ENCODE measurements at places on chromosomes 1 and 21.

DNA sequence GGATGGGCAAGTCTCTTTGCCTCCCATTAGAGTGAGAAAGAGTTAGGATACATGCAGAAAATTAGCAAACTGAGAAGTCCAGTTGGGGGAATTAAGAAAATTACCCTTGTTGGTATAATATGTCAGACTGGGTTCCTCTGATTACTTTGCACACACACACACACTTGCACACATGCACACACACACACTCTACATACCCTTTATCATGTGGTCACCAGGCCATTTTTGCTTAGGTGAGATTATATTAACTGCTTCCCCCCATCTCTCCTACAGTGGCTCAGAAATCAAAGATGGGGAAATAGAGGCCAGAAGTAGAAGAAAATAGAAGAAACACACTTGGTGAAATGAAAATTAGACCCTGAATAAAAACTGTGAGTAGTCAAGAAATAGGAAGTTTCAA, 917 bp upstream of the LIX1L start:
- ATAC-seq: no peak

- ATAC-seq: no peak
Measured at GRCh38 chr1:111857194-111857651, 101.5 kb downstream of the DDX20 start.

DNA sequence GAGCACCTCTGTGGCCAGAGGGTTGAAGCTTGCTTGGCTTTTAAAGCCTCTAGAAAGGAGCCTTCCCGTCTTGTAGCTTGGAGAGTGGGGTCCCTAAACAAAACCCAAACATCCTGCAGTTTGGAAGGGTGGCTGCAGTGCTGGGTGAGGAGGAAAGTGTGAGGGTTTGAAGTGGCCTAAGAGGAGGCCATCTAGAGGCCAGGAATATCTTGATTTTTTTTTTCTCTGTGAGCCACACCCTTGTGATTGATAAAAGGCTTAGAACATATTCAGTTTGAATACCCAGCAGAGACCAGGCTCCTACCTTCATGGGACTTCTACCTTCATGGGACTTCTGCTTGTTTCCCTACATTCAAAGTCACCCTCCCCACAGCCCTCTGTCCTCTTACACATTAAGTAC, 37.3 kb upstream of the PIGV start:
- ATAC-seq: no peak

GRCh38 chr1:225979421-225979820, 19.7 kb downstream of the SDE2 start:
- no peak for ATAC-seq

- ATAC-seq: peak; percentile 62
Measured at GRCh38 chr1:7341145-7341905, 429.8 kb upstream of the VAMP3 start.

DNA sequence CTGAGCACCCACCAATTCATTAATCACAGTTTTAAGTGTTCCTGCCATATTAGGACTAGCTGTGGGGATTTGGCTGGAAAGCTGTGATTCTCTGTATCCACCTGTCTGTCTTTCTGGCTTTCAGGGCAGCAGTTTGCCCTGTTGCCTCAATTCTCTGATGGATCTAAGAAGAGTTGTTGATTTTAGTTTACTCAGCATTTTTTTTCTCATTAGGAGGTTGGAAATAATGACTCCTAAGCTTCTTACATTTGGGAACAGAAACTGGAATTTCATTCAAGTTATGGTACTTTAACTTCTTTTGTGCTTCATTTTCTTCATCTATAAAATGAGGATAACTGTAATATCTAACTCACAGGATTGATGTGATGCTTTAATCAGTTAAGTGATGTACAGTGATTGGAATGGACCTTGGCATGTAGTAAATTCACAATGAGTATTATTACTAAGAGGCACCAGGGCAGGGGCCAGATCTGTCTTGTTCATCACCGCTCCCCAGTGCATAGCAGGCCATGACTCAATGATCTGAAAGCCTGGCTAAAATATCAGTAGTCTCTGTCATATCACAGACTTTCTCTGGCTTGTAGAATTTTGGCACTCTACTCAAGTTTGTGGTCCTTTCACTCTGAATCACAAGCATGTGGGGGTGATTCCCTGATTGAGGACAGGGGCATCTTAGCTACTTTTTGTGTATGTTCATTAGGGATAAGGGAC, 51.4 kb upstream of the GREM2 start:
- ATAC-seq: peak; percentile 91

- no peak for ATAC-seq
Measured at GRCh38 chr1:45037456-45037855, 25.4 kb downstream of the UROD start.

DNA sequence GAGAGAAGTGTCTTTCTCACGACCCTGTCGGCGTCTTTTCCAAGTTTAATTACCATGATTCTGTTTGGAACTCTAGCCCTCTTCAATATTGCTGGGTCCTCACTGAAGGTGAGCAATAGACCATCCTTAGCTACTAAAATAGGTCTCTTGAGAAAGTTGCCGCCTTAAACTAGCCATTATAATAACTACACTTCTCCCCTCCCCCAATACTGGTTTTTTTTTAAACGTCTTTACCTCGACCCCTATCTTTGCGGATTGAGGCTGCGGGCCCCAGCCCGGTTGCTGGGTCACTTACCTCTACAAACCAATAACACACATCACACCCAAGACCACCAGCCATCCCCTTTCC, 672 bp downstream of the ENSA start:
- no peak for ATAC-seq

GRCh38 chr21:37087188-37087587, 14.1 kb downstream of the TTC3 start:
- ATAC-seq: peak; percentile 76

- no peak for ATAC-seq
Measured at GRCh38 chr1:8653878-8654277, 163.6 kb downstream of the RERE start.

- ATAC-seq: no peak
Measured at GRCh38 chr1:212228591-212229119, 56.6 kb upstream of the PPP2R5A start.

DNA sequence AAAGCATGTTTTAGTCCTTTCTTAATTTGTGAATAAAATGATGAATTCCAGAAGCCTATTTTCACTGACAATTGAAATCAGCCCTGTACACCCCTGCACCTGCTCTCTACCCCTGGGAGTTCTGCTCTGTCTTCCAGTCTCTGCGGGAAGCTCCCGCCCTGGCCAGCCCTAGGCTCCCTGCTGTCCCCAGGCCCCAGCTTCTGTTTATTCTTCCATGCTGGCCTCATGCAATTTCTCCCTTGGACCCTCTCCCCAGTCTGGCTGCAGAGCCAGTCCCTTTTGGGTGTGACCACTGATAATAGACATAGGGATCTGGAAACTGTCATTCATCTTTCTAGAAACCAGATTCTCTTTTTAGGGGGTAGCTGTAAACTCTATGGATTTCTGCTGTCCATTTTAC, 258.6 kb downstream of the GRIK3 start:
- no peak for ATAC-seq

- ATAC-seq: peak; percentile 85
Measured at GRCh38 chr1:226723657-226724532, 15.2 kb downstream of the ITPKB start.

- no peak for ATAC-seq
Measured at GRCh38 chr21:41521489-41522027, 13.6 kb upstream of the TMPRSS2 start.

DNA sequence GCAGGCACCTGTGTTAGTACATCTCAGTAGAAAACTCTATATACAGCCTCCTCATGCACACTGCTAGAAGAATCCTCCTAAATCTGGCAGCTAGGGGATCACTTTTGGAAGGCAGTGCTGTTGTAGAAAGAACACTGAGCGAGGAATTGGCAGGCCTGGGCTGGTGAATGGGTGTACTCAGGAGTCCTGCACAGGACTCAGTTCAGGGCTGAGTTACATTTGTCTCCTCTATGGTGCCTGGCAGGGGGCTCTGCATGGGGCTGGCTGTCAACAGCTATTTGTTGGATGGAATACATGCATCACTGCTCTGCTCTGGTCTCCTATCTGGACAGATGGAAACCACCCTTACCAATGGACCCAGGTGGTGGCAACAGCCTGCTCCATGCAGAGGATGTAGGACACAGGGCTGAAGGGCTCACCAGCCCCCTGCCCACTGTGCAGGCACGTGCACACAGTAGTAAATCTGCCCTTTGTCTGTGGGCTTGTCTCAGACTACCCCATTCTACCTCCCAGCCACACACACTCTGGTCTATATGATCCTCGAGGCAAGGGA, 74.2 kb downstream of the LRIG2 start:
- peak; percentile 83 for ATAC-seq

- no peak for ATAC-seq
Measured at GRCh38 chr1:116201911-116202310, 90.7 kb downstream of the MAB21L3 start.

GRCh38 chr1:39266269-39266668, 61.8 kb downstream of the MACF1 start:
- peak; percentile 58 for ATAC-seq

GRCh38 chr1:43883321-43883720, 50.3 kb upstream of the ARTN start:
- peak; percentile 64 for ATAC-seq

DNA sequence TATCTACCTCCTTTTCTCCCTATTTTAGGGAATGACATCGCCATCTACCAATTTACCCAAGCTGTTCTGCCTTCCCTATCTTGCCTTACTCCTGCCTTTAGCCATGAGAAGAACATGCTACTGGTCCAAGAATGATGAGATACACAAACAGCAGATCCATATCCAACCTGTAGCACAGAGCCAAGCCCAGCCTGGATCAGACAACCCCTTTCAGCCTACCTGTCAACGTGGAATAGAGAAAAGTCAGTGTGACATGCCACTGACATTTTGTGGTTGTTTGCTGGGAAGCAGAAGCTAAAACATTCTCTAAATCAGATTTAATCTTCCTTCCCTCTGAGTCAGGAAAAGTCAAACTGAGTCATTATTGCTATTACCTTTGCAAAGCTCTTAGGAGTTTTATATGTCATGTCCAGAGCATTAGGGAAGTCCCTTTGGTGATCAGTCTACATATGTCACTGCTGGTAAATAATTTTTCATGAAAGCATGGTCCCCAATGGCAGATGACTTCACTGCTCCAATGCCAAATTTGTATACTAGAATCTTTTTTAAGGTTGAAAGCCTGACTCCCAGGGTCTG, 143.1 kb downstream of the TPR start:
- ATAC-seq: no peak

DNA sequence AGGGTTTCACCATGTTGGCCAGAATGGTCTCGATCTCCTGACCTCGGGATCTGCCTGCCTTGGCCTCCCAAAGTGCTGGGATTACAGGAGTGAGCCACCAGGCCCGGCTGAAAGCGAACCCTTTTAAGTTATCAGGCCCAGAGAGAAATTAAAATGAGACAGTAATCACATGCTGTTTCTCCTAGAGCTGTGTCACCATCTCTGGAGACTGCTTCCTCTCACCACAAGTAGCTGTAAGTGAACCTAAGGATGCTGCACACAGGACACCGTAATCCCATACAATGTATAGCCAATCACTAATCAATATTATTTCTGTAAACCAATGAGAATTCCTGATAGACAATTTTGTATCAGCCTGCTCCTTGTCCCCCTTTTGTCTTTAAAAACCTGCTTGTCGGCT, 5.7 kb upstream of the CSTB start:
- ATAC-seq: no peak

- peak; percentile 99 for ATAC-seq
Measured at GRCh38 chr1:243748706-243749283, 101.2 kb downstream of the AKT3 start.

- no peak for ATAC-seq
Measured at GRCh38 chr1:164515711-164516331, 43.2 kb upstream of the PBX1 start.

GRCh38 chr1:91501523-91501851, 836 bp downstream of the CDC7 start:
- peak; percentile 74 for ATAC-seq

DNA sequence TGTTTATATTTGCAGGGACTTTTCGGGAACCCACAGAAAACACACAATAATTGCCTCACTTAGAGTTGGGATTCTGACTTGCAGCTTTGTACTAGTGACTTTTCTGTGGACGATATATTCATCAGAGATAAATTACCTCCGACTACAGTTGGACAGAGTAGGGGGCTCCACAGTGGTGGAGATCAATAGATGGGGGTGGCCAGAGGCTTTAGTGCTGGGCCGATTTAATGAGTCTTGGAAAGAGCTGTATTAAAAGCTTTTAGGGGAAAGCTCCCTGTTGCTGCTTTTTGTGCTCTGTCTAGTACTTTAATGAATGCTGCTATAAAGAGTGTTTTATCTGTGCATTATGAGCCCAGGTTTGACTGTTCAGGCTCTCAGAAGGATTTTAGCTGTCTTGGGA, 359.2 kb upstream of the DPYD start:
- ATAC-seq: no peak

DNA sequence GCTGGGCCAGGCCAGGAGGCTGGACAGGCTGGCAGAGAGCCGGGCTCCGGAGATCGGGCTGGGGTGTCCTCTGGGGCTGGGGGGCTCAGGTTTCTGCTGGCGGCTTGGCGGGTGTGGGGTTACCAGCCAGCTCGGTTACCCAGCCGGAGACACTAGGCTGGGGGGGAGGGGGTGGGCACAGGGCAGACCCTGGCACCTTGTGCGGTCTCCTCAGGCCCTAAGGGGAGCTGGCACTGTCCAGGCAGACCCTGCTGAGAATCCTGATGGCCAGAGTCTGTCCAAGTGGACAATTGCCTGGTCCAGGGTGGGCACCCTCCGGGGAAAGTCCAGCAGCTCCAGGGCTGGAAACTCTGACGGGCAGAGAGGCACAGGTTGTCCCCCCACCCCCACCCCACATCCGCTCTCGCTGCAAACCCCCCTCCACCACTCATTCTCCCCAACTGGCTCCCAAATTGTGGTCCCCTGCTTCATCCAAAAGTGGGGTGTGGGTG, 6.7 kb downstream of the ZBTB7B start:
- ATAC-seq: no peak
